Cortex of kidney (tissue), 1 donor: ENCODE measurements at places on chromosomes 1 and 21.

GRCh38 chr1:27594564-27595510 is 9.1 kb downstream of the AHDC1 start:
- DNase-seq, result no peak

- DNase-seq, result no peak
Observed at GRCh38 chr1:1786836-1787605, 8.8 kb upstream of the NADK start.

- no peak for DNase-seq
Observed at GRCh38 chr1:182909578-182909977, 43.4 kb downstream of the SHCBP1L start.

DNA sequence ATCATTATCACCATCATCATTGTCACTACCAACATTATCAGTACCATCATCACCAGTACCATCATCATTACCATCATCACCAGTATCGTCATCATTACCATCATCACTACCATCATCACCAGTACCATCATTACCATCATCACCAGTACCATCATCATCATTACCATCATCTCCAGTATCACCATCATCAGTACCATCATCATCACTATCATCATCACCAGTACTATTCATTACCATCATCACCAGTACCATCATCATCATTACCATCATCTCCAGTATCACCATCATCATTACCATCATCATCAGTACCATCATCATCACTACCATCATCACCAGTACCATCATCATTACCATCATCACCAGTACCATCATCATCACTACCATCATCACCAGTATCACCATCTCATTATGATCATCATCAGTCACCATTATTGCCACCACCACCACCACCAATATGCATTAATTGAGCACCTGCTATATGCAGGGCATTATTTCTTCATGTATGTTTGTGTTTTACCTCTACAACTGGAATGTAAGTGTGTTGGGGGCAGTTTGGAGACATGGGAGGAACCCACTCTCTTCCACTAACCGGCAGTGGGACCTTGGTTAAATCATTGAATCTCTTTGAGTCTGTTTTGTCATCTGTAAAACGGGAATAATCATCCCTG is 7.0 kb downstream of the ZBTB8B start:
- no peak for DNase-seq

- no peak for DNase-seq
Observed at GRCh38 chr1:178928041-178928440, 57.2 kb upstream of the ANGPTL1 start.

DNA sequence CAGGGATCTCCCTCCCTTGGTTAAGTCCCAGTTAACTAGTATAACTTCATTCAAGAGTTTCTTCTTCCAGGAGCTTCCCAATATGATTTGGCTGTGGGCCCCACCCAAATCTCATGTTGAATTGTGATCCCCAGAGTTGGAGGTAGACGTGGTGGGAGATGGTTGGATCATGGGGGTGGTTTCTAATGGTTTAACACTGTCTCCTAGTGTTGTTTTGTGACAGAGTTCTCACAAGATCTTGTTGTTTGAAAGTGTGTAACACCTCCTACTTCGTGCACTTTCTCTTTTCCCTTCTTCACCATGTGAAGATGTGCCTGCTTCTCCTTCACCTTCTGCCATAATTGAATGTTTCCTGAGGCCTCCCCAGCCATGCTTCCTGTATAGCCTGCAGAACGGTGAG is 251.8 kb upstream of the FGGY start:
- no peak for DNase-seq

DNA sequence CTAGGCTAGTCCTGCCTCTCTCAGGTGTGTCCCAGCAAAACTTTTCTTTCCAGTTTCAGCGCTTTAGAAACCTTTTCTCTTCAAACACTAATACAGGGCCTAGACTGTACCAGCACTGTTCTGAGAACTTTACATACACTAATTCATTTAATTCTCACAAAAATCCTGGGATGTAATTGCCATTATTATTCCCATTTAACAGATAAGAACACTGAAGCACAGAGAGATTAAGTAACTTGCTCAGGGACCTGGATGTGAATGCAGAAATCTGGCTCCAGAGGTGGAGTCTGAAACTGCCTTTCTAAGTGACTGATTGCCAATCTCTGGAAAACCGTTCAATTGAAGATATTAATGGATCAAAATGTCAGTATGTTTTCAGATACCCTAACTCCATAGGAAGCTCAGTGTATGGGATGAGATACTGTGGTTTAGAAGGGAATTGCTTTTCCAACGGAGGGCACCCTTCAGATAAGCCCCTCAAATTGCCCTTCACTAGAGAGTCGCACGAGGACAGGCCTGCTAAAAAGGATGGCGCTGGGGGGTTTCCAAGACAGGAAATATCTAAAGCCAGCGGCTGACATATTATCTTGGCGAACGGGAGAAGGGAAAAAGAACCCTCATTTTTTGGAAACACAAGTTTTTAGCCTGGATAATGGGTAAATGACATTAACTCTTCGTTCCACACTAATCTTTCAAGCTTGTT is 698 bp upstream of the UCK2 start:
- DNase-seq, result no peak

DNA sequence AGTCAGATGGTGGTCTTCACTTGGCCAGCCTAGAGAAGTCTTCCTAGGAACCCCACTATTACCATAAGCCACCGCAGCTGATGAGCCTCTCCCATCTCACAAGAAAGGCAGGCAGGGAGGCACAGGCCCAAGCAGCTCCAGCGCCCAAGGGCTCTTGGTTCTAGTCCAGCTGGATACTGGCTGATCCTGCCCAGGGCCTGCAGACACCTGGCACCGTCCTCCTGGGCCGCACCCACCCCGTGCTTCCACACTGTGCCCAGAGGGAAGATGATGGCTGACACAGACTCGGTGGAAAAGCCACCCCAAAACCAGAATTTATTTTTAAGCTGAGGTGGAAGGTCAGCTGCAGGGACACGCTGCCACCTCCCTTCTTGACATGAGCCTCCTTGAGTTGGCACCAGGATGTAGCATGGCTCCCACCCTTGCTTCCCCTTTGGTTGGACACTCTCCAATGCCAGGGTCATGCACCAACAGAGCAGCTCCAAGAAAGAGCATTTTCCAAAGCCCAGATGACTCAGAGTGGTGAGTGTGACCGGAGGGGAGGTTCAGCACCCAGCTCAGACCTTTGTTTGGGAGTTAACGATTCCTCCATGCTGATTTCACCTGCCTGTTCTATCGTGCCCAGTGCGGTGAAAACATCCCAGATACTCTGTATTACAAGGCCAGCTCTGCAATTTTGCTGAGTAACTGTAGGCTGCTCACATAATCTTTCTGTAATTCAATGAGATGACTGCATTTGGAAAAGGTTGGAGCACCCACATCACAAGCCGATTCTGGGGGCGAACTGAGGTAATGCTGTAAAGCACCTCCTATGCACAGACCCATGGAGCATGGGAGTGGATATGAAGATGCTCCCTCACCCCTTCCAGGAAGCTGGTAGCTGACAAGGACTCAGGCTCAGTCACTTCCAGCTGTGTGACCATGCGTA is 63.1 kb upstream of the SLC2A1 start:
- DNase-seq, result no peak

DNA sequence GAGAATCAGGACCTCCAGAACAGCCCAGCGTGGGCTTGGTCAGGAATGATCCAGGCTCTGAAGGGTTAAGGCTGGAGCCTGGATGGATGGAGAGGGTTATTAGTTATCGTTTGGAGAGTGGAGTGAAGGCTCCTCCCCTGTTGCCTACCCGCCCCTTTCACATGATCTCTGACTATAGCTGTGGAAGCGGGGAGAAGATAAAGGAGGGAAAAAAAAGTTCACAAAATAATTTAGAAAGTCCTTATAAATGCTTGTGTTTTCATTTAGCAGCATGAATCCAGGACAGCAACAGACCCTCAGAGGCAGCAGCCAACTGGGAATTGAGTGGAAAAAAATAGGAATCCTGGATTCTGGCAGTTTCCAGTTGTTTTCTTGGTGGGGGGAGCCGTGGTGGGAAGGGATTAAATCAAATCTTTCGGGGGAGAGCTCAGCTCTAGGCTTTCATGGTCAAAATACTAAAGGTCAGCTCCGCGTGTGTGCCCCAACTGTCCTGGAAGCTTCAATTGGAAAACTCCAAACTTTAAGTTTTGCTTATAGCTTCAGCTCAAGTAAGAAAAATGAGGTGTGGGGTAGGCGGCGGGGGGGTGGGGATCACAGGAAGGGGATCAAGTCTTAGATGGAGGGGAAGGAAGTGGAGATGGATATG is 595 bp upstream of the DDR2 start:
- DNase-seq, result no peak

DNA sequence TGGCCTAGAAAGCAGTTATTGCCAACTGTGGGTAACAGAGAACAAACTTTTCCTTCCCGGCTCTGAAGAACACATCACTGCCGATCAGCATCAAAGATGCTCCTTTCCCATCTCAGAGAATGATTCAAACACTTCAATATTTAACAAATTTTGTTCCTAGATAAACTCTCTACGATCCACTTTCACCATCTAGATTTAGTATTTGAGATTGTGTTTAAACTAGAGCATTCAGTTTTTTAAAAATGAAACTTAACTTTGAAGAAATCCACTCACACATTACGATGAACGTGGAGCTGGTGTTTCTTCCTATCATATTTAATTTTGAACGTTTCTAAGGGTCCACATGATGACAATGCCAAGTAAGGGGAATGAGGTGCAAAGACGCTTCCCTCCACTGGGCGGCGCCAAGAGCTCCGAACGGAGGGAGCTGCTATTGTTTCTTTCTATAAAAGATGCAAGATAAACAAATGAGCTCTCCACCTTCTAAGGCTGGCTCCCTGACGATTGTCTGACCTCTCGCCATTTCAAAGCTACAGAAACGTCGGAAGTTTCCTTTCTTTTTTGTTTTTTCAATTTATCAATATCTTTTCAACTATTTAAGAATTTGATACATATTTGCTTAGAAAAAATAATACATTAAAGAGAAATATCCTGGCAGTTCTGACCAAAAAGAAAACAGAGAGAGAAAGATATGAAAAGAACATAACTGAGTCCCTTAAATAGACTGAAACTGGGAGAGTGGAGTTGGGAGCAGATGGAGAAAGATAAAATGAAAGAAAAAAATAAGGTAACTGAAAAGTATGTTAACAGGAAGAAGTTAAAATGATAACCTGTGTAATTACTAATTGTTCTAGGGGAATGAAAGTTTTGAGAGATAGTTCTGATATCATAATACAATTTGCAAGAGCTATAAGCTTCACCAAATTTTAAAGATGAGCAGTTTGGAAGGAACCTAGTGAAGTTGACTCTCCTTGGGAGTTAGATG is 4.4 kb upstream of the BARHL2 start:
- no peak for DNase-seq

DNA sequence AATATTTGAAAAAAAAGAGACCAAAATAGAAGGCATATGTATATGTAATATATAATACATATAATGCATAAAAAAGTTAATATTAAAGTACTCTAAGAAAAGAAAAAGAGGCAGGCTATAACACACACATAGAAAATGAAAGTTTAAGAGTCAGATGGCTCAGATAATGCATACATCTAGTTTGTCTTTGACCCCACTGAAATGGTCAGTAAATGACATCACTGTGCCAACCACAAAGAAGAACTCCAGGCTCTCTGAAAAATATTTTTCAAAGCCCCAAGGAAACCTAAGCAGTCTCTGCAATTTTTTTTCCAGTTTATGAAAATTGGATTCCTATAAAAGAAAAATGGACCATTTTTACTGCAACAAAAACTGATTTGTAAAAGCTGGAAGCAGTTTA is 55.4 kb upstream of the SCYL3 start:
- DNase-seq, result no peak

DNA sequence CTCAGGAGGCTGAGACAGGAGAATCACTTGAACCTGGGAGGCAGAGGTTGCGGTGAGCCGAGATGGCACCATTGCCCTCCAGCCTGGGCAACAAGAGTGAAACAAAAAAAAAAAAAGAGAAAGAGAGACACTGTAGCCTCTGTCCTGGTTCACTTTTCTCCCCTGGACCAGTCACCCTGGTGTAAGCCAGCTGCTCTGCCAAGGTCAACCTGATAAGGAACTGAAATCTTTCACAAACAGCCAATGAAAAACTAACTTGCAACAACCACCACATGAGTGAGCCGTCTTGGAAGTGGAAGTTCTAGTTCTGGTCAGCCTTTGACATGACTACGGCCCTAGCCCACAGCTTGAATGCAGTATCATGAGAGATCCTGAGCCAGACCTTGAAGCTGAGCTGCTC is 36.8 kb upstream of the CXADR start:
- DNase-seq, result no peak

DNA sequence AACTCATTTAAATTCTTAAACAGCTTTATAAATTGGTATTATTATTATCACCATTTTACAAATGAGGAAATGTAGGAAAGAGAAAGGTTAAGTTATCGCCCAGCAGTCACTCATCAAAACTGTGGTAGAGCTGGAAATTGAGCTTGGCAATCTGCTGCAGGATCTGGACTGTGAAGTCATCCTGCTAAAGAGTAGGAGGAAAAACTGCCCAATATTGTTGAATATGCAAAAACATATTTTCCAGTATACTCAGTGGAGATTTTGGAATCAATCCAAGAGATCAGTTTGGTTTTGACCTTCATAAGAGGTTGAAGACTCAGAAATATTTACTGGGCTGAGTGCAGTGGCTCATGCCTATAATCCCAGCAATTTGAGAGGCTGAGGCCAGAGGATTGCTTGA is 16.9 kb upstream of the RC3H1 start:
- DNase-seq, result no peak

DNA sequence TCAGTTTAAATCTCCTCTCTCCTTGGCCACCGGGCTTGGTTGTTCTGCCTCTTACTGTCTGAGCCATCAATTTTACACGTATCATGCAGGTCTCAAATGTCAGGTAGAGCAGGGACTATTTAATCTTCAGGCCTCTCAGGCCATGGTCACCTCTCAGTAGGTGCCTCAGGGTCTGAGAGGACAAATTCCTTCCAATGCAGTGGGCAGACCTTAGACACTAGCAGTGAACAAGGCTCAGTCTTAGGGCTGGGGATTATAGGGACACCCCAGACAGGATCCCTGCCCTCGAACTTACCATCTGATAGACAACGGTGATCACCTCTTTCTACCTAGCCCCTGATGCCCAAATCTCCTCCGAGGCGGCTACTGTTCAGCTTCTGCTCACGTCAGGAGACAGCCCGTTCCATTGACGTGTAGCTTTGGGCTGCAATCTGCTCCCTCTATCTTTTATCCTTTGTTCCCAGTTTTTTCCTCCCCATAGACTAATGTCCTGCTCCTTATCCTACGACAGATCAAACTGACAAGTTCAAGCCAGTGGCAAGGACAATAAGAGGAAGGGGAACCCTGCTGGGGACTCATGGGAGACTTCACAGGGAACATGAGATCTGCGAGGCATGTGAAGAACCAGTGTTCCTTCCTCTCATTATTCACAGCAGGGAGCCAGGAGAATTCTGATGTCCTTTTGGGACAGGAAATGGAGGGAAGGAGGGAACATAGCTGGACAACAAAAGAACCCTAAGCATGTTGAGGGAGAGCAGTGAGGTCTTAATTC is 1.4 kb upstream of the MYOG start:
- DNase-seq, result no peak

- no peak for DNase-seq
Observed at GRCh38 chr1:45833361-45833760, 29.9 kb downstream of the MAST2 start.

- no peak for DNase-seq
Observed at GRCh38 chr21:27703791-27704190, 736.9 kb upstream of the ADAMTS5 start.

- no peak for DNase-seq
Observed at GRCh38 chr1:93662481-93663207, 19.0 kb downstream of the BCAR3 start.
